ENCODE measurements at places on chromosomes 11 and 22.

DNA sequence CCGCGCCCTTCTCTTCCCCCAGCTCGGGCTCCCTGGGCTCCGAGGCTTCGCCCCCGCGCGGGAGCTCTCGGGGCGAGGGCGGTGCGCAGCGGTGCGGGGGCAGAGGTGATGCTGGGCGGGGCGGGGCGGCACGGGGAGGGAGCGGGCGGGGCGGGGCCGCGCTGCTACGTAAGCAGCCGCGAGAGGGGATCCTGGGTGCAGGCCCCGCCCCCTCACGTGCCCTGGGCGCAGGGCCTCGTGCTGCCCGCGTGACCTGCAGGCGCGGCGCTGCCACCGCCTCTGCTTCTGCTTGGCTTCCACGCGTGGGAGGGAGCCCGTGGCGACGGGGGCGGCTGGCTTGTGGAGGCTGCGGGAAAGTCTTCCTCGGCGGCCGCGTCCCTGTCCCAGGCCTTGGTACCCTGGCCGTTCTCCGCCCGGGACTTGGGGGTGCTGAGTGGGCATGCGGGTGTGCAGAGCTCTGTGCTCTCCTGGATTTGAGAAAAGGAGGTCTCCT lies 132.6 kb upstream of the HSD17B12 start:
- DNase-seq = peak; percentile 20
- H3K27ac ChIP-seq = no peak overlapping the region
- H3K36me3 ChIP-seq = no peaks in the 10 kb centered on the region
- H3K4me3 ChIP-seq = peak overlapping the region; percentile 57
- peaks cover 83% of the 10 kb centered on the region for H3K27me3 ChIP-seq

GRCh38 chr11:697811-698311 lies 2.2 kb downstream of the TMEM80 start:
- peak overlapping the region; percentile 99 for H3K27ac ChIP-seq
- H3K4me1 ChIP-seq = peaks cover 42% of the 10 kb centered on the region
- no peaks in the 10 kb centered on the region for H3K27me3 ChIP-seq

DNA sequence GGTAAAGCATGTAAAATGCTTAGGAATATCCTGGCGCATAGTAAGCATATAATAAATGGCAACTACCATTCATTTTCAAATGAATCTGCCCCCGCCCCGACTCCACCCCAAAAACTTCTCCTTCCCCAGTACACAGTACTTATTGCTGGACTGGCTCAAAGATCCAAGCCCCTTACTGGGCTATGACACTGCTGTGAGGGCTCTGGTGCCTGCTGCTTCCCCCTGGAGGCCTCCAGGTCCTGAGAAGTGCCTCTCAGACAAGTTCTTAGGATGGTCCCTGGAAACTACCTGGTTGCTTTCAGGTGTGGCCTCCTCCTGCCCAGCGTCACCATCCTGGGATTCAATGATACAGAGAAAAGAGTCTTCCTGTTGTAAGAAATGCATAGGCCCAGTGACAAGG lies 190.6 kb upstream of the NTM start:
- no peak overlapping the region for H3K27ac ChIP-seq
- H3K4me3 ChIP-seq = no peak overlapping the region
- DNase-seq = no peak
- no peaks in the 10 kb centered on the region for H3K27me3 ChIP-seq

DNA sequence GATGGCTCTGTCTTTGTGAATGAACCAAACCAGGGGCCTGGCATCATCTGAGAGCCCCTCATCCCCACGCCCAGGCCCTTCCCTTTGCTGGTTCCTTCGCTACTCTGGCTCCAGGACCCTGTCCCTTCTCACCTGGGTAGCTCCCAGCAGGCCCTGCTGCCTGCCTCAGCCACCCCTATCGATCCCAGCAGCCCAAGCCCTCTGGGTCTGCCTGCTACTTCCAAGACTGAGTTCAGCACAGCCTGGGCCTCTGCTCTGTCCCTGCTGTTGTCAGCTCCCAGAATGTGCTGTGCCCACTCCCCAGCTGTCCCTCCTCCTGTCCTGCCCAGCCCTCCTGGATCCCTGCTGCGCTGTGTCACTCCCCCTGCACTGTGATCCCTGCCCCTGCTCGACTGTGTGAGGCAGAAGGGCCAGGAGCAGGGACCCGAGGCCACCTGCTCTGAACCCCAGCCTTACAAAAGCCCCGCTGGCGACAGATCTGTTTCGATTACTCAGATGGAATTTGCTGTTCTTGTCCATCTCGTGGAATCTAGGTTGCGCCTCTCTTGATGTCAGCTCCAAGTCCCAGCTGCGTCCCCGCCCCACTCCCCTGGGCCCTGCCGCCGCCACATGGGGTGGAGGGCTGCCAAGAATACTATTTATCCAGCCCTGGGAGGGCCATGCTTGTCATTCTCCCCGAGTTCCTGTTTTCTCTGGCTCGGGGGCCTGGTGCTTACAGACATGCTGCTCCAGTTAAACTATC lies 13.0 kb downstream of the MRPL21 start:
- peak overlapping the region; percentile 85 for H3K27ac ChIP-seq
- H3K27me3 ChIP-seq = no peaks in the 10 kb centered on the region
- peaks cover 32% of the 10 kb centered on the region for H3K4me1 ChIP-seq
- peak; percentile 90 for DNase-seq

- peaks cover 5% of the 10 kb centered on the region for H3K36me3 ChIP-seq
- no peak overlapping the region for H3K27ac ChIP-seq
- H3K4me3 ChIP-seq = no peak overlapping the region
Measured at GRCh38 chr22:44869196-44869595, 116.8 kb downstream of the ARHGAP8 start.

GRCh38 chr22:31284281-31285155 lies 7.8 kb downstream of the PIK3IP1 start:
- H3K27me3 ChIP-seq = no peaks in the 10 kb centered on the region
- H3K27ac ChIP-seq = peak overlapping the region; percentile 98
- DNase-seq = no peak
- peaks cover 95% of the 10 kb centered on the region for H3K36me3 ChIP-seq

- no peak for DNase-seq
- peaks cover 31% of the 10 kb centered on the region for H3K4me1 ChIP-seq
- no peak overlapping the region for H3K4me3 ChIP-seq
- H3K27me3 ChIP-seq = no peaks in the 10 kb centered on the region
- H3K27ac ChIP-seq = peak overlapping the region; percentile 69
Measured at GRCh38 chr11:85947431-85948272, 92.5 kb downstream of the CCDC83 start.

GRCh38 chr22:29715240-29715639 lies 4.6 kb upstream of the CABP7 start:
- no peak overlapping the region for H3K27ac ChIP-seq
- H3K36me3 ChIP-seq = no peaks in the 10 kb centered on the region
- DNase-seq = no peak
- no peak overlapping the region for H3K4me3 ChIP-seq
- H3K4me1 ChIP-seq = peaks cover 5% of the 10 kb centered on the region

DNA sequence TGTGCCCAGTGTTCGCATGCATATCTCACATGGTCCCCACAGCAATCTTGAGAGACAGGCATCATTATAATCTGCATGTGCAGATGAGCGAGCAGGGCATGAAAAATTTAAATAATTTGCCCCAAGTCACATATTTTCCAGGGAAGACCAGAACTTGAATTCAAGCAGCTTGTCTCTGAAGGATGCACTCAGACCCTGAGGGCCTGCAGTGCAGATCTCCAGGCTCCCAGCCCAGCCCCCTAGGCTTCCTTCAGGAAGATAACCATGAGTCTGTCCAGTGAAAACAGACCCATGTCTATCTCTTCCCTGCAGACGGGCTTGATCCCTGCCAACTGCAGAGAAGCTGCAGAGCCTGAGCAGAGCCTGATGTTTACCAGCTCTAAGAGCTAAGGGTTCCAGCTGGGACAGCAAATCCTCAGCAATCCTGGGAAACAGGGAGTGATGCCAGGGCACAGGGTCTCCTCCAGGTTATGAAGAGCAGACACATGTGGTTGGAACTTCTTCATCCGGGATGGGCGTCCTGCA lies 55.1 kb downstream of the NAV2 start:
- peak overlapping the region; percentile 4 for H3K27ac ChIP-seq
- peaks cover 52% of the 10 kb centered on the region for H3K4me1 ChIP-seq
- no peaks in the 10 kb centered on the region for H3K36me3 ChIP-seq
